ENCODE measurements at places on chromosomes 7 and 10. TPM values are rescaled to one million over a fixed set of nuclear protein-coding genes. Genes with fewer than 3 reads are reported as not detected.

HOXA4 gene
- 2.0 TPM for total RNA-seq

DNA sequence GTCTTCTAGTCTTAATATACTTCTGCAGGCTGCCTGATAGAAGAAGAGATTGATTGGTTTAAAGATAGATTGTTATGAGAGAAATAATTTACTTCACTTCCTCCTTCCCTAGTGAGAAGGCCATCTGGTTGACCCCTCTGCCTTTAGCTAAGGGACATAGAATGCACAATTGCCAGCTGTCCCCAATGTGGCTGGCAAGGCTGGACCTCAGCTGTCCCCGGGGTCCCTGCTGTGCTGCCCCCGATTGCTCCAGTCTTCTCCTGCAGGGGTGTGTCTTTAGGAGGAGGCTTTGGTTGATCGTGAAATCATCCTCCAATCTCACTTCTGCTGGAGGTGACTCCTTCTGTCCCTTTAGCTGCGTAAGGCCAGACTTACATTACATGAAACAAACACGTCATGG is 388.5 kb downstream of the DPP6 start:
- no peaks in the 10 kb centered on the region for H3K36me3 ChIP-seq
- H3K4me3 ChIP-seq, result no peak overlapping the region
- no peaks in the 10 kb centered on the region for H3K27me3 ChIP-seq
- H3K27ac ChIP-seq, result no peak overlapping the region

DNA sequence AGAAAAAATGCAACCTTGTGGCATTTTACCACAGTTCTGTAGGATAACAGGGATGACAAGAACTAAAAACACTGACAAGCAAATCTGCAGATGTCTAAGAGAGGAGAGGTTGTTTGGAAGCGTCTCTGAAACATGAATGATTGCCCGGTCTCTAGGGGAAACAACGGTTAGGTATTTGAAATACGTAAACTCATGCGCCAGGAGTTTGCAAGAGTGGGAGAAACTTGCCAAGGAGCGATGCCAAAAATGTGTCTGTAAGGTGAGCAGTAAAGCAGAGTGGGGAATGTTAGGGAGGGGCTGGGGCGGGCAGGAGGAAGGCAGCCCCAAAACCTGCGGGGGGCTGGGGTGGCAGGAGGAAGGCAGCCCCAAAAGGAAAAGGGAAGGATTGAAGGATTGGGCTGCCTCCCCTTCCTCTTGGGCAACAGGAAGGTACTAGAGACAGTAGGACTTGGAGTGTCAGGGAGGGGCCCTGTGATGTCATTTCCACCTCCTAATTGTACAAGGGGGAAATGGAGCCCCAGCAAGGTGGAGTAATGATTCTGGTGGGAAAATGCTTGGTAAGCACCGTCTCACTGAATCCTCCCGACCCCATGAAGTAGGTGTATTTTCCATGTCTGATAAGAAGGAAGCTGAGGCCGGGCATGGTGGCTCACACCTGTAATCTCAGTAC is 33.2 kb upstream of the PLEKHA1 start:
- no peak overlapping the region for H3K27ac ChIP-seq
- H3K4me3 ChIP-seq, result no peak overlapping the region
- H3K4me1 ChIP-seq, result no peaks in the 10 kb centered on the region
- peak; percentile 51 for DNase-seq

DNA sequence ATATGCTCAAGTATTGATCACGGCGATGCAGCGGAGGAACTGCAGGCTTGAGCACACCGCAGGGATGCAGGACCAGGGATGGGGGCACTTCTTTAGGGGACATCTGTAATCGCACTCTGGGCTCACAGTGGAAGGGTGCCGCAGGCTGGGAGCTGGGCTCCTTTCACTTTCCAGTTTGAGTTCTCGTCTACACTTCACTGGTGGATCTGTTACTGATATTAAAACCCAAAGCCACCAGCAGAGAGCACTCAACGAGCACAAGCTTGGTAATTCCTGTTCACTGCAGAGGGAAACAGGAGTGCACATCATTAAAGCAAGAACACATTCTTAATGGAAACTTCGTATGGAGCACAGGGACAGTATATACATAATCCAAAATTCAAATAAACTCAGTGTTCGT is 91.3 kb downstream of the PARD3 start:
- no peak overlapping the region for H3K27ac ChIP-seq
- H3K36me3 ChIP-seq, result no peaks in the 10 kb centered on the region
- H3K4me3 ChIP-seq, result no peak overlapping the region
- H3K4me1 ChIP-seq, result peaks cover 12% of the 10 kb centered on the region

- H3K4me3 ChIP-seq, result no peak overlapping the region
- no peaks in the 10 kb centered on the region for H3K36me3 ChIP-seq
- no peak overlapping the region for H3K27ac ChIP-seq
- H3K4me1 ChIP-seq, result no peaks in the 10 kb centered on the region
- DNase-seq, result no peak
Observed at GRCh38 chr10:94218493-94219183, 144.1 kb downstream of the NOC3L start.

DNA sequence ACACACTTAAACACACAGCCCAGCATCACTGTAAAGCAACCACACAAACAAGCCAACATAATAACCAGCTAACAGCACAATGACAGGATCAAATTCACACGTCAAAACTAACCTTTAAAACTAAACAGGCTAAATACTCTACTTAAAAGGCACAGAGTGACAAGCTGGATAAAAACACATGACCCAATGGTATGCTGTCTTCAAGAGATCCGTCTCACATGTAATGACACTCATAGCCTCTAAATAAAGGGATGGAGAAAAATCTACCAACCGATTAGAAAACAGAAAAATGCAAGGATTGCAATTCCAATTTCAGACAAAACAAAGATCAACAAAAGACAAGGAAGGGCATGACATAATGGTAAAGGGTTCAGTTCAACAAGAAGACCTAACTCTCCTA is 17.2 kb upstream of the PRSS58 start:
- no peaks in the 10 kb centered on the region for H3K4me1 ChIP-seq
- no peak overlapping the region for H3K4me3 ChIP-seq
- DNase-seq, result no peak
- H3K36me3 ChIP-seq, result no peaks in the 10 kb centered on the region

Measured in breast epithelium (tissue), 4 donors.